ENCODE measurements at places on chromosomes 4 and X.

- no peak for DNase-seq
These were observed 62.5 kb downstream of the PJA1 start for GRCh38 chrX:69102612-69103194.

DNA sequence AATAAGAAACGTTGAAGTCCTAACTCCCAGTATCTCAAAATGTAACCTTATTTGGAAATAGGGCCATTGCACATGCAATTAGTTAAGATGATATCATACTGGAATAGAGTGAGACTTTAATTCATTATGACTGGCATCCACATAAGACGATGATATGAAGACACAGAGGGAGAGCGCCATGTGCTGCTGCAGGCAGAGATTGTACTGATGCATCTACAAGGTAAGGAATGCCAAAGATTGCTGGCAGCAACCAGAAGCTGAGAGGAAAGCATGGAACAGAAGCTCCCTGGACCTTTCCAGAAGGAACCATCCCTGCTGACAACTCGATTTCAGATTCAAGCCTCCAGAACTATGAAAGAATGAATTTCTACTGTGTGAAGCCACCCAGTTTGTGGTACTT is 697.0 kb upstream of the INTU start:
- DNase-seq, result no peak

DNA sequence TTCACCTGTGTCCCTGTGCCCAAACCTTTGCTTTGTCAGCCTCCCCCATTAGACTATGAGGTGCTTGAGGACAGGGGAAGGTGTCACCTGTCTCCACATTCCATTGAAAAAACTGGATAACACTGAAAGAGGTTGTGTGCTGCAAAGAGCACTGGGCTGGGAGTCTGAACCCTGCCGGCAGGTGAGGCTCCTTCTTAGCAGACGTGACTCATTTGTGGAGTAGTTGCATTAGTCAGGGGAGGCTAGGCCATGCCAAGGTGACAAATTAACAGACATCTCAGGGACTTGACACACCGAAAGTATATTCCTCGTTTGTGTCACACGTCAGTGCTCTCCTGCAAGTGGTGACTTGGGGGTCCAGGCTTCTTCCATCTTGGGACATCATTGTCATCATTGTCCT is 95.9 kb upstream of the STX18 start:
- peak; percentile 33 for DNase-seq

DNA sequence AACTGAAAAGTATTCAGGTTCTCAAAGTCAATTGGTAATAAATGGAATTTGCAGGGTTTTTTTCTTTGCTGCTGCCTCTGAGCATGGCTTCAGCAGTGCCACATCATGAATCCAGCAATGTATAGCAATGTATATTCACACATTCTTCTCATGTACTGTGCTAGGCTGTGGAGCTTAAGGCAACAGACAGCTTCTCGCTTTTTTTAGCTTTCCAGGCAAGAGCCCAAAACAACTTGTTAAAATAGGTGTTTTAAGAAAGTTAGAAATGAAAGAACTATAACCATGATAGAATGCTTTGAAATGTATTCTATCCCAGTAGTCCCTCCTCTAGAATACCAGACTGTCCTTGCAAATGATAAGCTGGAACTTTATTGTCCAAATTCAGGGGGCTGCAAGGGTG is 30.4 kb downstream of the SMIM43 start:
- DNase-seq, result no peak

- no peak for DNase-seq
These were observed 18.0 kb downstream of the PDHA1 start for GRCh38 chrX:19361701-19362100.

- DNase-seq, result no peak
These were observed 54.3 kb downstream of the ZFYVE28 start for GRCh38 chr4:2363951-2364653.

DNA sequence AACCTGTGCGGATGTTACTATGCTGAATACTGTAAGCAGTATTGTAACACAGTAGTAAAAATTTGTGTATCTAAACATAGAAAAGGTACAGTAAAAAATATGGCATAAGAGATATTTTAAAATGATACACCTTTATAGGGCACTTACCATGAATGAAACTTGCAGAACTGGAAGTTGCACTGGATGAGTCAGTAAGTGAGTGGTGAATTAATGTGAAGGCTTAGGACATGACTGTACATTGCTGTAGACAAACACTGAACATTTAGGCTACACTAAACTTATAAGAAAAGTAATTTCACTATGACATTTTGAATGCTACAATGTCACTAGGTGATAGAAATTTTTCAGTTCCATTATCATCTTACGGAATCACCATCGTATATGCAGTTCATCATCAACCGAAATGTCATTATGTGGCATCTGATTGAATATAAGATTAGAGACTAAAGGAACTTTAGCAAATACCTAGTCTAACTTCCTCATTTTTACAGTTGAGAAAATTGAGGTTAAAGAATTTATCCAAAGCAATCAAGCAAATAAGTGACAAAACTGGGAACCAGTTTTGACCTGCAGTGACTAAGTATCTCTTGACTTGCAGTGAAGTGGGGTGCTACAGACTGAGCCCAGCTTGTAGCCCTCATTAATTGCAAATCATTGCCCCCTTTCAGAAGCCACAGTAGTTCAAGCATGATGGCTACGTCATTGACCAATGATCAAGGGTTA is 55.3 kb downstream of the EGF start:
- DNase-seq, result no peak

DNA sequence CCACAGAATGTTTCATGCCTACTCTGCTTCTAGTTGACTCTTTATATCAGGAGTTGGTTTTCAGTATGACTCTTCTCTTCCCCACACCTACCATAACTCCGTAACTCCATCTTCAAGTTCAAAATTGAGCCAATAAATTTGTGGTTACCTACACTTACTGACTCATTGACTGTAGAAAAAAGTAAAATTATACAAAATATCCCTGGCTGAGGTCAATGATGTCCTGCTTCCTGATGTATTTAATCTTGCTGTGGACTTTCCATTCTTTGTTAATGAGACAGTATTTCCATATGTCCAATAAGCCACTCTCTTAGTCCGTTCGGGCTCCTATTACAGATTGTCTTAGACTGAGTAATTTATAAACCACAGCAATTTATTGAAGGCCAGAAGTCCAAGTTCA is 9.9 kb upstream of the NLGN4X start:
- DNase-seq, result no peak

GRCh38 chrX:152813206-152813605 is 17.4 kb downstream of the CETN2 start:
- no peak for DNase-seq

All from GM12878 (cell line).